Effector memory CD4-positive, alpha-beta T cell (primary cell): ENCODE measurements at places on chromosomes 16 and 17.

- no peak overlapping the region for H3K4me3 ChIP-seq
- H3K36me3 ChIP-seq: no peaks in the 10 kb centered on the region
- no peak overlapping the region for H3K27ac ChIP-seq
- no peak for DNase-seq
These were observed 187.2 kb upstream of the CHMP6 start for GRCh38 chr17:80804466-80804865.

- DNase-seq: no peak
- H3K27ac ChIP-seq: no peak overlapping the region
- H3K36me3 ChIP-seq: no peaks in the 10 kb centered on the region
- no peak overlapping the region for H3K4me3 ChIP-seq
These were observed 35.7 kb upstream of the MEAK7 start for GRCh38 chr16:84540194-84540593.

DNA sequence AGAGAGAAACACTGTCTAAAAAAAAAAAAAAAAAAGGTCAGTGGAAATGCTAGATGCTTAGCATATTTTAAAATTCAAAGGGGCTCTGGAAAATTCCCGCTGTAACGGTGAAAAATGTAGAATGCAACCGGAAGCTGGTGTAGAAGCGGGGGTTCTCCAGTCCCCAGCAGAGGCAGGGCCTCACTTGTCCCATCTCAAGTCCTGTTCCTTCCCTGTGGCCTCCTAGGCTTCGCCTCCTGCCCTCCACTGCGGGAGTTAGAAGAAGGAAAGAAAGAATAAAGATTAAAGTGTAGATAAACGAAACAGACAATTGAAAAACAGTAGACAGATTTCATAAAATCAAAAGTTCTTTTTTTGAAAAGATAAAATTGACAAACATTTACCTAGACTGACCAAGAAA lies 14.8 kb upstream of the ZNF287 start:
- H3K36me3 ChIP-seq: no peaks in the 10 kb centered on the region
- DNase-seq: no peak
- H3K27me3 ChIP-seq: peaks cover 2% of the 10 kb centered on the region

DNA sequence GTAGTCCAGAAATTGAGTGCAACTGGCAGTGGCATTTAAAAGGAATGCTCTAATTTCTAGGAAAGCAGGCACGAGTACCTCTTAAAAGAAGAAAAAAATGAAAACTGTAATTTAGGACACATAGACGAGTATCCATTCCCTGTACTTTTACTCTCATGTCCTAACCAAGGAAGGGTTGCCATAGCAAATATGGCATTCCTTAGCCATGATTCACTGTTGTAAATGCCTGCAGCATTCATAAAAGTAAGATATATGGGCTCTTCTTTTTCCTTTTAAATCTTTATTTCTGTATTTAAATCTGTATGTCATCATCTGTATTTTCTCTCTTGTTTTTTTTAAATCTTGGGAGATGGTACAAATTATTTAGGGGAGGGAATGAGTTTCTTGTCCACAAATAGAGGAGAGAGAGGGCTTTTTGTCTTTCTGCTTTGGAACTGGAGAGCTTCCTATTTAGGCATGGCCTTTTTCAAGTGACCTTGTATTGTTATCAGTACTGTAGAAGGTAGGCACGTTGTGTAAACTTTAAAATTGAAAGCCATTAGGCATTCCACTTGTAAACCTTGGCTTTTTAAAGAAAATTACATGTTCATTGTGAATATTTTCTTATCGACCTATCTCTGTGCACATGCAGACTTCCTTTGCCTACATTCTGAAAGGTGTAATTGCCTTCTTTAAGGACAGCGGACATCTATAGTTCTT lies 50.0 kb downstream of the TENT4B start:
- no peaks in the 10 kb centered on the region for H3K4me1 ChIP-seq
- H3K27me3 ChIP-seq: no peaks in the 10 kb centered on the region
- H3K4me3 ChIP-seq: no peak overlapping the region
- H3K27ac ChIP-seq: no peak overlapping the region
- no peaks in the 10 kb centered on the region for H3K36me3 ChIP-seq

DNA sequence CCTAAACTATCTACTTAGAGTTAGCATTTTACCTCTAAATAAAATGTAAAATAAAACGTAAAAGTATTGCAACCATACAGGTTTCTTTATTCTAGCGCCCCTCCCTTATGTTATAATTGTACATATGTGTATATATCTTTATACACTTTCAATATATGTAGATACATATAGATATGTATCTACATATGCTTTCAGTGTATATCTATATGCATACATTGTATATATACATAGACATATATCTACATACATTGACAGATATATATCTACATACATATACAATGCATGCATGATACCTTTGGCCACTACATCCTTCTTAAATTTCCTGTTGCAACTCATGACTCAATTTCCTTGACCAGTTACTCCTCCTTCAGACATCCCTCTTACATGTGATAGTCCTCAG lies 16.7 kb downstream of the BPTF start:
- no peaks in the 10 kb centered on the region for H3K4me1 ChIP-seq
- H3K4me3 ChIP-seq: no peak overlapping the region
- H3K36me3 ChIP-seq: no peaks in the 10 kb centered on the region

- DNase-seq: no peak
- no peaks in the 10 kb centered on the region for H3K4me1 ChIP-seq
- no peak overlapping the region for H3K27ac ChIP-seq
- no peaks in the 10 kb centered on the region for H3K27me3 ChIP-seq
- no peak overlapping the region for H3K4me3 ChIP-seq
These were observed 32.0 kb downstream of the COTL1 start for GRCh38 chr16:84585886-84586285.

DNA sequence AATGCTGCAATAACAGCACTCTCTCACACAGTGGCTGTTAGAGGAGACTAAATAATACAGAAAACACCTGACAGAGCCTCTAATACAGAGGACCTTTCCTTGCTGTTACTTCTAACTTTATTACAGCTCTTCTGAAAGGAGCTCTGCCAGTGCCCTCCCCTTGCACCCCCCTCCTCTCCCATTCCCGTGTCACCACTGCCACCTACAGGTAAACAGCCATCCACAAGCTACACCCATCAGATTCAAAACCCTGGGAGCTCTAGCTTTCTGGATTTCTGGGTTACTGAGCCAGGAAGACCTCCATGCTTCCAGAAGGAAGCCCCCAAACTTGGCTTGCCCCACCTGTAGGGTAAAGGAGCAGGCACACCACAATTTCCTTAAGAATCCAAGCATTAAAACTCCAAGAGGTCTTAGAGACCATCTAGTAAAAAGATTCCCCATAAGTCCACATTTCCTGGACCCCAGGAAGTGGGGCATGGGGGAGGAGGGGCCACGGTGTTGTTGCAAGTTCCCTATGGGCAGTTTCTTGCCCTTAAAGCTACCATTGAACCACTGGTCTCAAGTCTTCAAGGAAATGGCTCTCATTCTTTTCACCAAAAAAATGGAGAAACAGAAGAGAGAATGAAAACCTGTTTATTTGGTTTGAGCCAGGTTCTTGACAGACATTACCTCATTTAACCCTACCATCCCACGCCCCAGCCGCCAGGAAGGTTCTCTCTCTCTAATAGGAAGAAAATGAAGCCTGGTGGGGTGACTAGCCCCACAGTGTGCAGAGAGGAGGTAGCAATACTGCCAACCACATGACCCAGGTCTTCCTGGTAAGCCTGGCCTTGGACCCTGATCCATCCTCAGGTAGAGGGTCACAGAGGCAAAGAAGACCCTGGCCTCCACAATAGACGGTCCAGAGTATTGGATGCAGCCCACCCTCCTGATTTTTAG lies 52.8 kb downstream of the TOM1L2 start:
- peaks cover under 1% of the 10 kb centered on the region for H3K4me1 ChIP-seq
- H3K36me3 ChIP-seq: no peaks in the 10 kb centered on the region
- H3K27me3 ChIP-seq: no peaks in the 10 kb centered on the region
- DNase-seq: peak; percentile 48
- H3K27ac ChIP-seq: no peak overlapping the region

DNA sequence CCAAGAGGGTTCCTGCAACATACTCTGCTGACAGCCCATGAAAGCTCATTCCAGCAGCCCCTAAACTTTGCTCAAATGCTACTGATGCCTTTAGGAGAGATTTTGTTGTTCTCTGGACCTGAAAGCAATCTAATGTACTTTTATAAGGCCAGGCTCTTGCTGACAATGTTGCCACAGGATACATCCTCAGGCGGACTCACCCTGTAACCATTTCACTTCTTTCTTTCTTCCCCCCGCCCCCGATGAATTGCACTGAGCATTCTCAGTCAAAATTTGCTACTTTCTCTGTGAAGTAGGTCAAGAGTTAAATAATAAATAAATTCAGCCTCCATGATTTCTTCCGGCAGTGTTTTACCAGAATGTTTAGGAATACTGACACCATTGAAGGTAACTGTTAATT lies 1.5 kb downstream of the GAS7 start:
- H3K4me1 ChIP-seq: no peaks in the 10 kb centered on the region
- H3K27me3 ChIP-seq: no peaks in the 10 kb centered on the region
- H3K4me3 ChIP-seq: no peak overlapping the region
- DNase-seq: no peak
- H3K27ac ChIP-seq: no peak overlapping the region
- no peaks in the 10 kb centered on the region for H3K36me3 ChIP-seq

- H3K36me3 ChIP-seq: no peaks in the 10 kb centered on the region
- DNase-seq: no peak
- no peaks in the 10 kb centered on the region for H3K27me3 ChIP-seq
- no peak overlapping the region for H3K4me3 ChIP-seq
- H3K27ac ChIP-seq: no peak overlapping the region
- no peaks in the 10 kb centered on the region for H3K4me1 ChIP-seq
These were observed 26.2 kb upstream of the OSGIN1 start for GRCh38 chr16:83926726-83927397.

- no peaks in the 10 kb centered on the region for H3K27me3 ChIP-seq
- H3K4me3 ChIP-seq: no peak overlapping the region
- H3K4me1 ChIP-seq: no peaks in the 10 kb centered on the region
- no peaks in the 10 kb centered on the region for H3K36me3 ChIP-seq
- H3K27ac ChIP-seq: no peak overlapping the region
These were observed 31.1 kb downstream of the PPM1E start for GRCh38 chr17:58786586-58787295.

- H3K4me3 ChIP-seq: no peak overlapping the region
- H3K27me3 ChIP-seq: no peaks in the 10 kb centered on the region
- DNase-seq: no peak
- no peak overlapping the region for H3K27ac ChIP-seq
These were observed 363.7 kb upstream of the SOX9 start for GRCh38 chr17:71757156-71757555.

- no peaks in the 10 kb centered on the region for H3K27me3 ChIP-seq
- no peak overlapping the region for H3K4me3 ChIP-seq
These were observed 310.3 kb downstream of the CDH13 start for GRCh38 chr16:82936941-82937551.

GRCh38 chr17:46125831-46126230 lies 67.4 kb downstream of the KANSL1 start:
- no peak overlapping the region for H3K27ac ChIP-seq
- H3K27me3 ChIP-seq: no peaks in the 10 kb centered on the region
- H3K4me3 ChIP-seq: no peak overlapping the region
- no peak for DNase-seq
